ENCODE measurements at places on chromosomes 1 and 21.

GRCh38 chr1:237187842-237188241 is 145.9 kb downstream of the RYR2 start:
- DNase-seq = no peak

DNA sequence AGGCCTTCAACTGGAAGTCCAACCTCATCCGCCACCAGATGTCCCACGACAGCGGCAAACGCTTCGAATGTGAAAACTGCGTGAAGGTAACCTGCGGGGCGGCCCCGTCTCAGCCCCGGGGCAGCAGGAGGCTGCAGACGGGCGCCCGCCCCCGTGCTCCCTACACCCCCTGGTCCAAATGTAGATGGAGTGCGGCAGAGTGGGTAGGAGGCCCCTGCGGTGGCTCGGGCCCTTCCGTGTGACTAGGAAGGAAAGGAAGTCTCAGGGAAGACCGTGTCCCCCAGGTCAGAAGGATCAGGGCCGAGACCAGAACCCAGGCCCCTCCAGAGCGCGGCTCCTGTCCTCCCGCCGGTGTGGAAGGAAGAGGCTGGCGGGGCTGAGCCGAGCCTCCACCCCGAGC is 49.7 kb upstream of the ARHGEF16 start:
- no peak for DNase-seq

DNA sequence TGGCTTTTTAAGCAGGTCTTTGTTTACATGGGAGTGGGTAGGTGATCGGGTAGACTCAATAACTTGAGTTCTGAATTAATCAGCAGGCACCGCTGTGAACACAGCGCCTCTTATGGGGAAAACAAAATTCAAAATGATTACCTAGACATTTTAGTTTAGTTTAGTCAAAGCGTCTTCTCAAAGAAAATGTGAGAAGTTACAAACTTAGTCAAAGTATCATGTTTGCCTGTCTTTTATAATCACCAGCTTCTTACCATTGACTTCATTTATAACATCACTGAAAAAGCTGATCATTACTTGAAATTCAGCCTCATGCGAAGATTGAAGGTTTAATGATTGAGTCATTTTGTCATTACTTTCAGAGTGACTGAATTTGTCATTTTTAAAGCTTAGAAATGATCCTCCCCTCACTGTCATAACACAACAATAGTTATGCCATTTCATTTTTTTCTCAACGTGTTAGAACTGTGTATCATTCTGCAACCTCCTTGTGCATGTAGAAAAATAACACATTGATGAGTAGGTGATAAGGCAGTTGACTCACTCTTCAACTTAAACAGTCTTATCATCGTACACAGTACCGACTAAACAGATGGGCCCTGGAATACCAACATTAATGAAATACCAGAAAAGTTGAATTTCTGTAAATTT is 188.5 kb downstream of the NFIA start:
- DNase-seq = no peak

- DNase-seq = no peak
These were observed 27.9 kb downstream of the OVAAL start for GRCh38 chr1:180586671-180587155.

- DNase-seq = no peak
These were observed 30.6 kb downstream of the RABIF start for GRCh38 chr1:202858331-202858730.

DNA sequence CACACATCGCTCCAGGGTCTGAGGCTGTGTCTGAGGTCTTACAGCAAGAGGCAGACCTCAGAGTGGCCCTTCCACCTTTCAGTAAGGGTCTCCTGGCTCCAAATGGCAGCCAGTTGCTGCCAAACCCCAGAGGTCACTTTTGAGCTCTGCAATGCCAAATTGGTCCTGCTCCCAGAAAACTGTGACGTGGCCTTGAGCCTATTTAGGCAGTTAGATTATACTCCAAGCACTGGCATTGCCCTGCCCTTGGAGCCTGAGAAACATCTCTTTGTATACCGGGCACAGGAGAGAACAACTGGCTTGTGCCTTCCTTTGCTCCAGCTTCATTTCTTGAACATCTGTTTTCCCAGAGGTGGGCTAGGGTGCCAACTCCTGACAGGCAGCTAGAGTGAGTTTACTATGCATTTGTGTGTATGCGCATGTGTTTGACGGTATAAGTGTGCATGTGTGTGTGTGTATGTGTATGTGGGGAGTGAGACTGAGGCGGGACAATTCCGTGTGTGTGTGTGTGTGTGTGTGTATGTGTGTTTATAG is 134.5 kb downstream of the IER5 start:
- no peak for DNase-seq

DNA sequence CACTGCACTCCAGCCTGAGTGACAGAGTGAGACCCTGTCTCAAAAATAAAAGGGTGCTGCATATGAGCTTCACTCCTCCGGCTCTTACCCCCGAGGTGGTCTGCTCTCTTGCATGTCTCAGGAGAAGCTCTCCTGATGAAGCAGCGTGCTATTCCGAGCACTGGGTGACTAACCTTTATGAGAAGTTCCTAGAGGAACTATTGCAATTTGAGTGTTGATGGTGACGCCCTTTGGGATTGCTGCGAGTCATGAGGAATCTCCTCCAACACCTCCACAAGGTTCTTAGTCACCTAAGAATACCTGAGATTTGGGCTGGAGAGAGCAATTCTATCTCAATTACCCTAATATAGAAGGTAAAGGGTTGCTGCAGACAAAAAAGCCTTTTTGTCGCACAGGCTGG is 40.8 kb upstream of the TINAGL1 start:
- DNase-seq = no peak

GRCh38 chr1:218025454-218025853 is 259.6 kb upstream of the RRP15 start:
- DNase-seq = no peak

DNA sequence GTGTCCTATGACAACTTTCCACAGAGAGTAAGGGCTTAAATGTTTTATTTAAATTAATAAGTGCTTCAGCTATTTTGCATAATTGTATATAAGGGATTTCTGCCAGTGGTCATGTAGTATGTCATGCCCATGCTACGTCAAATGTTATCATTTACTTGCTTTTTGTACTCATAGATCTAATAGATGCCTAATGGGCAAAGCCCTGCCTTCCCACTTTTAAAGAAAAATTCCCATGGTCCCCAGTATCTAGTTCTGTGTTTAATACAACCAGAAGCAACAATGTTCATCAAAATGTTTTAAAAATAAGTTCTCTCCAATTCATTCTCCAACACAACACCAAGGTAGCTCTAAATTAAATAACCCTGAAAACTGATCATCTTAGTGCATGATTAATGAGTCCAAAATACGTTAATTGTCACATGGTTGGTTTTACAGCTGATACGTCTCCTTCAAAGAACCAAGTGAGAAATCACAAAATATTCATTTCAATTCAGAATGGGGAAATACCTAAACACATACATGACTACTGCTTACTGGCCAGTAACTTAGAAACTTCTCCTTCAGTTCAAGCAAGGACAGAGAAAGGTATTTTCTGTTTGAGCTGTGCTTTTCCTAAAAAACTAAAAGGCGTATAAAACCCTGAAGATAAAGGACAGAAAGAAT is 49.1 kb upstream of the SDC3 start:
- DNase-seq = no peak

GRCh38 chr1:107871687-107872395 is 93.1 kb downstream of the VAV3 start:
- DNase-seq = no peak

- DNase-seq = no peak
These were observed 35.3 kb upstream of the DMRTA2 start for GRCh38 chr1:50458507-50458906.

- no peak for DNase-seq
These were observed 122.8 kb upstream of the C8B start for GRCh38 chr1:57088653-57089052.

DNA sequence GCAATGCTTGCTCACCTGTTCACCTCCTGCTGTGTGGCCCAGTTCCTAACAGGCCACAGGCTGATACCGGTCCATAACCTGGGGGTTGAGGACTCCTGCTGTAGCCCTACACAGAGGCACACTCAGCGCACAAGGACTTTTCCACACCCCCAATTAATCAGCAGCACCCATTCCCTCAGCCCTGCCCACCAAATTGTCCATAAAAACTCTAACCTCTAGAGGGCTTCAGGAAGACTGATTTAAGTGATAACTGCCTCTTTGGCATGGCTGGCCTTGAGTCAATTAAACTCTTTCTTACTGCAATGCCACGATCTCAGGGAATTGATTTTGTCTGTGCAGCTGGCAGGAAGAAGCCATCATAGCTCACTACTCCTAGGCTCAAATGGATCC is 71.3 kb upstream of the MUTYH start:
- no peak for DNase-seq
